Activated CD4-positive, alpha-beta T cell treated with anti-CD3 and anti-CD28 coated beads, Interleukin-2, amount 50 U/mL, for 1 hour (primary cell): ENCODE measurements at places on chromosomes 7 and 10.

GRCh38 chr7:22252936-22253536 is 103.9 kb downstream of the RAPGEF5 start:
- DNase-seq = no peak

GRCh38 chr7:121547544-121548092 is 151.5 kb upstream of the FAM3C start:
- no peak for DNase-seq

GRCh38 chr10:33215154-33215553 is 119.3 kb downstream of the NRP1 start:
- no peak for DNase-seq

DNA sequence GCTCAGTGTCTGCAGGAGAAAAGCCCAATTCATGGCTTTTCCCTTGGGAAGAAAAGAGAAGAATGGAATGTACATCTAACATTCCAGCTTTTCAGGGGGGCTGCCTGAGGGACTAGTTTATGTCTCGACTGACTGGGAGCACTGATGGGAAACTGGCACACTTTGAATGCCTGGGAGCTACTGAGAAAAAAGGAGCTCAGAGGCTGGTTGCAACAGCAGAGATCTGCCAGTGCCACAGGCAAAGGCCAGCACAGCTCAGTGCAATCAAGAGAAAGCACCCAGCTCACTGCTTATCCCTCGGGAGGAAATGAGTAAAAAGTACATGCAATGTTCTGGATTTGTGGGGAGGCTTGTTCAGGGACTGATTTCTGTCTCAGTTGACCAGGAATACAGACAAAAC is 226.2 kb downstream of the COBL start:
- no peak for DNase-seq

DNA sequence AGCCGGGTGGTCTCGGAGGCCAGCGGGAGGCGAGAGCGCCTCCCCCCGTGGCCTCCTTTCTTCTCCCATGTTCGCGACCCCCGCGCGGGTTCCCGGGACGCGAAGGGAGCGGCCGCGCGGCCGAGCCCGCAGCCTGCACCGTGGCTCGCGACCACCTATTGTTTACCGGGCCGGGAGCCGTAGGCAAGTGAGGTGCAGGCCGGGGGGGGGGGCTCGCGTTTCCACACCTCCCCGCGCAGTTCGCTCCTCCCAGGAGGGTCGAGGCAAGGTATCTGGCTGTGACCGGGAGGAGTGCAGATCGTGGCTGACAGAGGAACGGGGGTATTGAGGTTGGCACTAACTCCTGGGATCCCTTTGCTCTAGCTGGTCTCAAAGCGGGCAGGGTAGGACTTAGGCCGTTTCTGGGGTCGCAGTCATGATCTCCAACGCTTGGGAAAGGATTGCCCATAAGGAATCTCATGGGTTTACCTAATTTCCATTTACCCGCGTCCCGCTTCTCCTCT is 734 bp downstream of the PTPN12 start:
- DNase-seq = peak; percentile 18

GRCh38 chr7:5671046-5671445 is 110.4 kb downstream of the RNF216 start:
- no peak for DNase-seq

DNA sequence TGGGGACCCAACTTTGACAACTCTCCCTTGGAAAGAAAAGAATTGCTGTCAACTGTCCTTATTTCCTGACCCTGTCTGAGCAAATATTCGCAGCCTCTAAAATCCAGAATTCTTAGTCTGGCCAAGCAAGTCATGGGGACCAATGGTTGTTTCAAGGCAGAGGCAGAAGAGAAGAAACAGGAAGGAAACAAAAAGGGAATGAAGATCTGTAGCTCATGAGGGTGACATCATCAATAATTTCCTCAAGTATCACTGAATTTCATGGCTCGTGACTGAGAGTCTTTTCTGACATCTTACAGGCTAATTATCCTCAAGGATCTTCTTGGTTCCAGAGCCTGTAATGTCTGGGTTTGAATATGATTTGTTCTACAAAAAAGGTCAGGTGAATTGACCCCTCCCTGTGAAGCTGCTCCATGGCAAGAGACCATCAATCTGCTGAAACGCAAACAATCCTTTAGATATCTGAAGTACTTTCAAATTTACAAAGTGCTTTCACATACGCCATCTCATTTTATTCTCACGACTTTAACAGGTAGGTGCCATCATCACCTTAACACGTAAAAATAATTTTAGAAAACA is 5.8 kb downstream of the CDK6 start:
- no peak for DNase-seq

- DNase-seq = peak; percentile 63
Observed at GRCh38 chr7:156892081-156892800, 742 bp downstream of the LMBR1 start.

DNA sequence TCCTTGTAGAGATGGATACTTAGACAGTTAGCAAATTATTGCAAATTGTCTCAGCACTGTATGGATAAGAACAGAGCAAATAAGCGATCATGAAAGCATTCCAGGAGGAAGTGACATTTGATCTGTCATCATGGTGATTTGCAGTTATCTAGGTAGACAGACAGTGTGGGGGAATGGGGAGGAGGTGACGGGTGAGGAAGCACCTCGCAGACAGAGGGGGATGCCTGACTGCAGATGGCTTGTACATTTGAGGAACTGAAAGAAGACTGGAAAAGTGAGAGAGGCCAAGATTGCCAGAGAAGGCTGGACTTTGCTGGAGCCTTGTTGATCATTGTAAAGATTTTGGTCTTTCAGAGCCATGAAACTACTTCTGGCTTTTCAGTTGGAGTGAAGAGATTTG is 318.2 kb upstream of the CELF2 start:
- DNase-seq = no peak

- DNase-seq = no peak
Observed at GRCh38 chr7:25907214-25907613, 244.8 kb upstream of the NFE2L3 start.

- no peak for DNase-seq
Observed at GRCh38 chr7:47194516-47195057, 387.3 kb downstream of the TNS3 start.

DNA sequence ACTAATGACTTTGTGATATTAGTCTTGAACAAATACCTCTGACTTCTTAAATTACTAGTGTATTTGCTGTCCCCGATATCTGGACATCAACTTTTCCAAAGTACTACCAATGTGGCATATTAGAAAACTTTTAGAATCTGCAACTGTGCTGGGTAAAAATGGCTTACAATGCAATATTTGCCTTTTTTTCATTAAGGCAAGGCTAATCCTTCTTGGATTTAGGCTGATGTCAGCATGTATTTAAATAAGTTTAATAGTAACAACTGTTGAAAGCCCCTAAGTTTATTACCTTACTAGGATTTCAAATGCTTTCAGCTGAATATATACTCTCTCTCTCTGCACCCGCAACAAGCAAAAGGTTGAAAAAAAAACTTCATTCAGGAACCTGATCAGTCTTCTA is 1232.3 kb downstream of the REEP3 start:
- no peak for DNase-seq

GRCh38 chr7:110522761-110523200 is 568.1 kb upstream of the LRRN3 start:
- no peak for DNase-seq

GRCh38 chr10:46328853-46329689 is 42.3 kb downstream of the ANTXRL start:
- no peak for DNase-seq

- no peak for DNase-seq
Observed at GRCh38 chr10:125990974-125991373, 94.6 kb downstream of the FANK1 start.

DNA sequence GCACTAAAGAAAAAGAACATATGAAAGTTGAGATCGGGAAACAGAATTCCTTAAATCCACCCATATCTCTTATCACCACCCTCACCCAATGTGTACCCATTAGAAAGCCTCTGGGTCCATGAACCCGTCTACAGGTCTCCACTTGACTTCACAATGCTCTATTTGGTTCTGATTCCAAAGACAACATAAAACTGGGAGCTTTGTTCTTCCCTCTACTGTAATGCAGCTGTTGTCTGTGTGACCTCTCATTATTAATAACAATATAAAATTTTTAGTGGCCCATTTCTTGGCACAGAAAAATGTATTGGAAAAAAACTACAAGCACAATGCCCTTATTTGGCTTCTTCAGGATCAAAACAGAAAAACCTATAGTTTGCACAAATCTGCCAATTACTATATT is 30.0 kb downstream of the DOCK4 start:
- DNase-seq = no peak

- no peak for DNase-seq
Observed at GRCh38 chr10:45505311-45505710, 131.3 kb downstream of the ALOX5 start.

DNA sequence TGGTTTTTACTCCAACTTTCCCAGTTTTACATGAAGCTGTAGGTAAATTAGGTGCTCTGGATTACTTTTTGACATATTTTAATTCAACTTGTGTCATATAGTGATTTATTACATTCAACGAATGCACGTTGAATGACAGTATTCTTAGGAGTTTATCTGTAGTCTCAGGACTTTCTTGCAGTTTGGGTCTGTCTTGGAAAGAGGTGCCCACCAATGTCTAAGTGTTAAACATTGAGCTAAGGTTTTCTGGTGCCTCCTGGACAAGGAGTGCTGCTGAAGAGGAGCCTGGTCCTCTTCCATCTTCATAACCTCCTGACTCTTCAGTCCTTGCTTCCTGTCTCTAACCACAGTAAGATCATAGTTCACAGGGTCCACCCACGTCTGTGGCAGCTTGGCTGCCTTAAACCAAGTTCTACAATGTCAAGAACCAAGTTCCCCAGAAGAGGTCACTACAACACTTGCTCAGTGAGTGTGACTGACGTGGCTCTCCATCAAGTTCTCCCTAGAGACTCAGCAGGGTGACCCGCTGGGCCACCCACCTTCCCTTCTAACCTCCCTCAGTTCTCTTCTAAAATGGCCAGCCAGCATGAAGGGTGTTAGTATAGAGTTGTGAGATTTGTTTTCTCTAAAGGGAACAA is 6.1 kb downstream of the NPY start:
- DNase-seq = no peak

- DNase-seq = no peak
Observed at GRCh38 chr7:80583901-80584300, 54.5 kb upstream of the CD36 start.

DNA sequence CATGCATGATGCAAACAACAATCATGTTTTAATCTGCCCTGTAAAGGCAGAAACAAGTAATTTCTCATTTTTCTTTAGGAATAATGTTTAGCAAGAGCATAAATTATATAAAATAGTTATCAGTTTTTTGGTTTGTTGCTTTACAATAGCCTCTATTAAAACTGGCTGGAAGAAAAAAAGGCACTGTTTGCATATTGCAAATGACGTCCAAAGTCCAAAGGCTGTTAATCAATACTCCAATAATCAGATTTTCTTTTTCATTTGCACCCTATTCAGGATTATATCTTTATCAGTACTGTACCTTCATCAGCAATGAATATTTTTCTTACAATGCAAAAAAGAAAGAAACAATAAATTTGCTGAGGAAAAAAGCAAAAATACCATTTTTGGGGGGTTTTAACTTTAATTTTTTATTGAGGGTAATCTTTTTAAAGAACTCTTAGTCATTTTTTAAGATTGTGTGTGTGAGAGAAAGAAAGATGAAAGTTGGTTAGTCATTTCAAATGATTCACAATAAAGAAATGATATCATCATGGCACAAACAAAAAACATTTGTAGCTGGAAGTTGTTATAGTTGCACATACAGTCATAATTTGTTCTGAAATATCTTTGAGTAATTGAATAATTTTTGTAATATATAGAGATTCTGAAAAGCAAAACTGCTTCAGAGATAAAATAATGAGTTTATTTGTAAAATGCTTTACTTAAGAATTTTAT is 44.4 kb upstream of the AKR1C2 start:
- no peak for DNase-seq

DNA sequence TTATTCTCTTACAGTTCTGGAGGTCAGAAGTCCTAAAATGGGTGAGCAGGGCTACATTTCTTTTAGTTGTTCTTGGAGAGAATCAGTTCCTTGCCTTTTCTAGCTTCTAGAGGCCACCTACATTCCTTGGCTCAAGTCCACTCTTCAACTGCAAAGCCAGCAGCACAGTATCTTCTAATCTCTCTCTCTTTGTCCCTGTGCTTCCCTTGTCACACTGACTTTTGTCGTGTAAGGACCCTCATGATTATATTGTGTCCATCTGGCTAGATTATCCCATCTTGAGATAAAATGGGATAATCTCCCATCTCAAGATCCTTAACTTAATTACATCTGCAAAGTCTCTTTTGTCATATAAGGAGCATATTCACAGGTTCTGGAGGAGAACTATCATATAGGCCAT is 359.0 kb downstream of the ADRA2A start:
- DNase-seq = no peak

DNA sequence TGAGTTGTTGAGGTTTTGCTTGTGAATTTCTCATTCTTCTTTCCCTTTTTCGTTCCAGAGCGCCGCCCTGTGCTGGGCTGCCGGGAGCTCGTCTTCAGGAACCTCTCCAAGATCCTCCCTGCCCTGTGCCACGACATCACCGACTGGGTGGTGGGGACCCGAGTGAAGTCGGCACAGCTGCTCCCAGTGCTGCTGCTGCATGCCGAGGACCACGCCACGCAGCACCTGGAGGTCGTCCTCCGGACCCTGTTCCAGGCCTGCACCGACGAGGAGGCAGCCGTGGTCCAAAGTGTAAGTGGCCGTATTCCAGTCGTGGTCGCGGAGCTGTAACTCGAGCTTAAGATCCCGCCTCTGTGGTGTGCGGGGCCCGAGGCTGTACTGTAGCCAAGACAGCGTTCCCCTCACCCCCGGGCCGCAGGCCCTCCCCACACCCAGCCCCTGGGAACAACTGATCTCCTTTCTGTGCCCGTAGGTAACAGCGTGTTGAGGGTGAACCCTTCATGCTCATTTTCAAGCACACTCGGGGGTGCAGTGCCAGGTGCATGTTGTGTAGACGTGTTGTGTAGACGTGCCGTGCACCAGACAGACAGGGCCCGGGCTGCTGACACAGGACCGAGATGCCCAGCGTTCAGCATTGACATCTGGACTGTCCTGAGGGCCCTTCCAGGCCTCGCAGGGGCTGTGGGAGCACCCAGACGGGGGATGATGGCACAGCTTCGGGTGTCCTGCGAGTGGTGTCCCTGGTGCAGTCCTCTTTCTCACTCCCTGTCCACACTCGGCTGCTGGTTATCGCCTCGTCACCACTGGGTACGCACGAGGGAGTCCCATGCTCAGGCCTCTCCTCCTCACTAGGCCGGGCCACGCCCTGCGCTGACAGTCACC is 27.7 kb upstream of the PRKAR1B start:
- no peak for DNase-seq

DNA sequence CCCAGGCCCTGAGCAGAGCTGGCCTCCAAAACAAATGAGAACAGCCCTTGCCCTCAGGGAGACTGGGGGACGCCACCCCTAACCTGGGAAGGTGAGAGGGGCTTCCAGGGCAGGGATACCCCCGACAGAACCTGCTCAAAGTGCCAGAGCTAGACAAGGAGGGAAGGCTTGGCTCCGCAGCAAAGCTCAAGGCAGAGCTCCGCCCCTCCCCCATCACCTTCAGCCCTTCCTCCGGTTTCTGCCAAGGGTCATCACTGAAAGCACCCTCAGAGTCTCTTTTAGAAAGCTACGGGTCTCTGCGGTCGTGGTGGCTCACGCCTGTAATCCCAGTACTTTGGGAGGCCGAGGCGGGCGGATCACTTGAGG is 73.4 kb upstream of the CUX1 start:
- DNase-seq = no peak
